ENCODE measurements at places on chromosomes 2 and 18.

- DNase-seq: peak; percentile 62
Measured at GRCh38 chr18:58649966-58650816, 21.1 kb upstream of the MALT1 start.

- DNase-seq: no peak
Measured at GRCh38 chr2:165114346-165114939, 89.4 kb downstream of the SCN3A start.

GRCh38 chr2:132669908-132670495 lies at the start of gene LYPD1:
Gene LYPD1 (minus strand): TSS chr2:132670205. CDS start chr2:132669932, 273 bp downstream.
- DNase-seq: no peak

- DNase-seq: no peak
Measured at GRCh38 chr2:212997526-212998020, 153.8 kb downstream of the IKZF2 start.

- DNase-seq: no peak
Measured at GRCh38 chr2:151247432-151247831, 14.2 kb downstream of the RBM43 start.

GRCh38 chr18:63539904-63540510 lies 2.2 kb upstream of the SERPINB12 start:
- DNase-seq: no peak

DNA sequence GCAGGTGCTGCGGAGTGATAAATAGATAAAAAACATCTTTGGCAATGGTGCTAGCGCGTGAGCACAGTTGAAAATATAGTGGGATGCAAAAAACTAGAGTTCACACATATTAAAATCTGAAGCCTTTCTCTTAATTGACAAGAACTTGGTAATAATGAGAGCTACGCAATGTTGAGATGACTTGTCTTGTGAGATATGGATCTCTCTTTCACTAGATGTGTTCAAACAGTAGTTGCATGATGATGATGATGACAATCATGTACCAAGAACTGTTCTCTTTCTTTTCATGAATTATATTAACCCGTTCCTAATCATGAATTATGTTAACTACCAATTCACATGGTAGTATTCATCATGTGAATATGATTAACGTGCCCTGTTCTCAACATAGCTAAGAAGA lies 81.1 kb downstream of the DYNAP start:
- no peak for DNase-seq

DNA sequence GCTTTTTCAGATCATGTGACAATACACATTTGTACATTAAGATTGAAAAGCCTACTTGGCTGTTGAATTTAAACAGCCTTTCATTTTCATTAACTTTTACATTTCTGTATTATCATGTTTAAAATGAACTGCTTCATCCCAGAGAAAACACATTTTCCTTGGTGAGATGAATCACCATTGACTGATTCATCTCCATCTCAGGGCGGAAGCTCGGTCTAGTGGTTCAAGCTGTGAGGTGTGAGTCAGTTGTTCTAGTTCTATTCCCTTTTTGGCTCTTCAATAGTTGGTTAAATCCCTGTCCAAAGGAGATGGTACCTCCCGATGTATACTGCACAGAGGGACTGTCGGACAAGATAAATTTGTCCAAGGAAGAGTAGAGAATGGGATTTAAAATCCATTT lies 189.7 kb downstream of the ADCYAP1 start:
- no peak for DNase-seq

DNA sequence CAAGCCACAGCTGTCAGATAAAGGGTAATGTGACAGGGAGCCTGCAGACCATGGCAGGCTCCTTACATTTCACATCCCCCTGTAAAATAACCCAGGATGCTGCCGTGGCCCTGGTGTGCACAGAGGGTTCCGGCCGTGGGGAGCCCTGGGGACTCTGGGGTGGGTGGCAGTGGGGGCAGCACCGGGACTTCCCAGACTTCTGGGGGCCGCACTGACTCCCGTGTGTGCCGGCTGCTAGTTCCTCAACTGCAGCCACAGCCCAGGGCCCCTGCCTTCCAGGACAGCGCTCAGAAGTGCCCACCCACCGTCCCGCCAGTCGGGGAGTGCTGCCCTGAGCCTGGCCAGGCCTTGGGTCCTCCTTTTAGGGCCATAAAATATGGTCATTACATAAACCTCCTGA lies 56.5 kb downstream of the CIB4 start:
- DNase-seq: no peak

GRCh38 chr2:158967731-158968395 lies 577 bp upstream of the TANC1 start:
- peak; percentile 62 for DNase-seq

GRCh38 chr18:79457239-79457638 lies 61.5 kb downstream of the NFATC1 start:
- no peak for DNase-seq

GRCh38 chr2:127379712-127380355 lies 7.9 kb downstream of the MAP3K2 start:
- DNase-seq: no peak

GRCh38 chr2:174846218-174846617 lies 81.9 kb upstream of the CHRNA1 start:
- no peak for DNase-seq

- no peak for DNase-seq
Measured at GRCh38 chr2:197515315-197515738, 539 bp upstream of the MOB4 start.

DNA sequence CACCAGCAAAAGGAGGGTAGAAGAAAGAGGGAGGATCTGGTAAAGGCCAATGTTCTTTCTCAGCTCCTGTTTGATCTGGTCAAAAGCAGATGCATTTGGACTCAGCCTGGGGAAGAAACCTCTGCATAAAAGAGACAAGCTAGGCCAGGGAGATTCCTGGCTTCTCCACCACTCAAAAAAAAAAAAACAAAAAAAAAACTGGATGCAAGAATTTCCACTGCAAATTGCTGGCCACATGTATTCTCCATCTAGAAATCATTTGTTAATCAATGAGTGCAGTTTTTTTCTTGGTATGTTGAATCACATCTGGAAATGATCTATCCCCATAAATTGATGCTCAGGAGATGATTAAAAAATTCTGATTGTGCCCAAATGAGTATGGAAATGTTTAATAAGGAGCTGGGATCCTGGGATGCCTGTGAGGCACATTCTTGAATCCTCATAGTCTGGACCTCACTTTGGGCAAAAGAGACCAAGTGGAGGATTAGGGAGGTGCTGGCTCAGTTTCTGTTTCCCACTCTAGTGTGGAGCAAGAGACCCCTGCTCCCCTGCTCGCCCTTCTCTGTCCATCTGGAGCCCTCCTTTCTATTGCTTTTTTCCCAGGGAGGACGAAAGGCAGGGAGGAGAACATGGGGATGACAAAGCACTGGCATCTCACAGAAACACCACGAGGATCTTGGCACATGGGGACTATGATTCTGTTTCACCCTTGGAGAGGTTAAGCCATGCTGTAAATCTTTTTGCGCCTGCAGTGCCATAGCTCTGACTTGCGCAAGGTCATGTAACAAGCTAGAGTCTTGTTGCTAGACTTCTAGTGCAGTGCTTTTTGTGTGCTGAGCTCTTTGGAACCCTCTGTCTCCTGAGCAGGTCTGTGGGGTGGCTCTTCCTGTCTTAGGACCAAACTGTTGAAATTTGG lies 57.6 kb downstream of the APOB start:
- DNase-seq: no peak

GRCh38 chr2:33073018-33073417 lies 126.3 kb downstream of the LTBP1 start:
- no peak for DNase-seq

DNA sequence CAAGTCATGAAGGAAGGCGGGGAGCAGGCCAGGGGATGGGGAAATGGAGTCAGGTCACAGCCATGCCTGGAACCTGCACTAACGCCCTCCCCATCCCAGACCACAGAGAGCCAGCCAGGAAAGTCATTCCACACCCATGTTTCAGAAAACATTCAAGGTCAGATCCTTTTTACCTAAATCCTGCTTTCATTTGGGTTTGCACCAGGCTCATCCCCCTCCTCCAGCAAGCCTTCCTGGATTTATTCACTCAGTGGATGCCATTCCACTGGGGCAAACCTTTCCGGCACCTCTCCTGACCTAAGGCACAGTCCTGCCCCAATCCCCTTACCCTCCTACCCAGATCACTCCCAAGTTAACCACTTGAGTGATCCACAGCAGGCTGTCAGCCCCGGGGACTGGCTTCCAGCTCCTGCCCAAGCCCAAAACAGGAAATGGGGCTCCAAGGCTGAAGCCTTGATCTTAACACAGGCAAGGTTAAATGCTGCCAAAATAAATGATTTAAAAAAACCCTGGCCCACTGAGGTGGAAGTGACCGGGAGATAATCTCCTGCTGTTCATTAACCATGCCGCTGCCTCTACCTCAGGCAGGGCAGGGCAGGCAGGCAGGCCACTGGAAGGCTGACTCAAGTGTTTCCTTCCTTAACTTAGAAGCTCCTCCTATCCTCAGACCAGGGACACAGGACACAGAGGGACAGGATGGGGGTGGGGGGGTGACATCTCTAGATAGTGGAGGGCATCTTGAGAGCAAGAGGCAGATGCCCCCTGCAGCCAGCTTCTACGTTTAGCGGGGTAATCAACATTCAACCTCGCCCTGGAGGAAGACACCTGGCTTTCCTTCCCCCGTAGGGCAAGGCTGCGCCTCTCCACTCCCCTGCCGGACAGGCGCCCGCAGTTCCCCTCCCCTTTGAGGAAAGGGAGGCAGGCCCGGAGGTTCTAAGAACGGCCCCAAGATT lies 1.4 kb downstream of the RAB11FIP5 start:
- DNase-seq: no peak

- no peak for DNase-seq
Measured at GRCh38 chr2:53827398-53828175, 32.2 kb downstream of the GPR75 start.

DNA sequence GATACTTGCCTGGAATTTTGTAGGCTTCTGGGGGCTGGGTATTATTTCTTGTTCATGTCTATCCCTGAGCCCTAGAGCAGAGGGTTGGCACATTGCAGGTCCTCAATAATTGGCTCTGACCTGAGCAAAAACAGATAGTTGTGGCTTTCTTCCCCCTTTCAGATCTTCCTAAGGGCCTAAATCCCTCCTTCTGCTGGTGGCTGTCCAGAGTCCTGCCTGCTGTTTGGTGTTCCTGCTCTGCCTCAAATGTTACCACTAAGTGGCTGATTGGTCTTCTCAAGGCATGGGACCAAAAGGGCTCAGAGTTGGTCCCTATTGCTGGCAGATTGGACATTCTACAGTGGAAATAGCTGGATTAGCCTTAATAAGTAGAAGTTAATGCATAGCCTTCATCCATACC lies 1.1 kb upstream of the CRYGB start:
- no peak for DNase-seq

DNA sequence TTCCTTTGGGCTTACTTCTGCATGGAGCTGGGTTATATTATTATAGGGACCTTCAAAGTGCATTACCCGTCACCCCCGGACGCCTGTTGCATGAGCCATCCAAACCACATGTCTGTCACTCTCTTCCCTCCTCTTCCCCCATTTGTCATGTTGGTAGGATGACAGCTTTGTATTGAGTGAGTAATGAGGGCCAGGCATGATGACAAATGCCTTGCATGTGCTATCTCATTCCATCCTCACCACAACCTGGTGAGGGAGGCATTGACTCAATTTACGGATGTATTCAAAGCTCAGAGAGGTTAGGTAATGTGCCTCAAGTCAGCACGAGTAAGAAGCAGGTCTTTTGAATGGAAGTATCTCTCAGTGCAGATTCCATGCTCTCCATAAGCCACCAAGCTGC lies 510.5 kb upstream of the TNP1 start:
- no peak for DNase-seq

DNA sequence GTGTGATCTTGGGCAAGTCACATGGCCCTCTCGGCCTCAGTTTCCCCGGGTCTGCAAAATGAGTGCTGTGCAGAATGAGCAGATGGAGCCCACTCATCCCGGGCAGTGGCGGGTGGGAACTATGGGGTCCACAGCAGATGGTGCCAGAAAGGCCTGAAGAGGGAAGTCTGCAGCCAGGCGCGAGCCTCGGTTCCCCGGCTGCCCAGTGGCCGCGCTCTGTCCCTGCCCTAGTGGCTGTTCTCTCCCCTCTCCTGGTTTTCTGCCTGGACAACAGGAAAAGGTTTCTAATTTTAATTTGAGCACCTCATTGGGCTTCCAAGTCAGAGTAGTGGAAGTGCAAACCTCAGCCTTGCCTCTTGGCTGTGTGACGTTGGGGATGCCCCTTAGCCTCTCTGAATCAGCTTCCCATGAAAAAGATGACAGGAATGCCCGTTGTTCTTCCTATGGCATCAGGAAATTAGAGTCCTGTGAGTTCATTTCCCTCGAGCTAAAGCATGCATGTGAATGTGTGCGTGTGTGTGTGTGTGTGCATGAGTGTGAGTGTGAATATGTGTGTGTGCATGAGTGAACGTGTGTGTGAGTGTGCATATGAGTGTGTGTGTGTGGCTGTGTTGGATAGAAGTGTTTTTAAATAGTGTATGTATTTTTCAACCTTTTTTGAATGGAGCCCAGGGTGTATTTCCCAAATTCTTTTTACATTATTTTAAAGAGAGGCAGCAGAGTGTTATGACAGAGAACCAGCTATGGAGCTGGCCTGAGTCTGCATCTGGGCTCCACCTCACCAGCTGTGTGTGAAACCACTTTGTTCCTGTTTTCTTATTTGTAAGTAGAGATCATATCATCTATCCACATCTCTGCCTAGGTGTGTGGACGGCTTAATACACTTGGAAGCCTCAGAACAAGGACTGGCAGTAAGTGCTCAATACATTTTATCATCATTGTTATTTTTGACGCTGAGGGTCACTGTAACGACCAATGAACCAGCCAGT lies 41.3 kb downstream of the RRM2 start:
- DNase-seq: peak; percentile 14

GRCh38 chr2:128196471-128196931 lies 105.5 kb downstream of the UGGT1 start:
- peak; percentile 51 for DNase-seq

DNA sequence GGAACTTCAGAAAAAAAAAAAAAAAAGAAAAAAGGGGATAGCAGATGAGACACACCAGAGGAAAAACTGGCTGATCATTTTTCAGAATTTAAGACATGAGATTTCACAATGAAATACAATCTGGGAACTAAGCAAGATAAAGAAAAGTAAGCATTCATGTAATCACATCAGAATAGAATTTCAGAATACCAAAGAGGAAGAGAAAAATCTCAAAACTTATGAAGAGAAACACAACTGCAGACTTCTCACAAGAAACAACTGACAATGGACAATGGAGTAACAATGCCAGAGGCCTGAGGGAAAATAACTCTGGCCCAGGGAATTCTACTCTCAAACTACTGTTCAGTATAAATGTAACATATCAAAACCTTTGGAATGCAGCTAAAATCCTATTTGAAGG lies 13.2 kb upstream of the RRM2 start:
- no peak for DNase-seq

GRCh38 chr2:185128346-185128745 lies 530.0 kb downstream of the ZNF804A start:
- no peak for DNase-seq
